ENCODE measurements at places on chromosomes 13 and 19.

- DNase-seq = no peak
Observed at GRCh38 chr19:1181606-1182005, 7.5 kb upstream of the SBNO2 start.

DNA sequence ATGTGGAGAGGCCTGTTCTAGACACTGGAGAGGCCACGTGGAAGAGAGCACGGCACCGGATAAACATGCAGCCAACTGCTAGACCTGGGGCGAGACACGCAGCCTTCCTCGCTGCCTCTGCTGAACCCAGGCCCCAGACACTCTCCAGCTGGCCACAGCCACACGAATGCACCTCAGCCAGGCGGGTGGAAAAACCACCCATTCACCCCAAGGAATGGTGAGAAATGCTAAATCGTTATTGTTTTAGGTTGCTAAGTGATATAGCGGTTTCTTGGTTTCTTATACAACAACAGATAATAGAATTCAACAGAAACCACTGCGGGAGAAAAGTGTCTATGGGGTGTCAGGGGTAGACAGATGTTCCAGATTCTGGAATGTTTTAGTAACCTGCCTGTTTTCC, 52.5 kb downstream of the STK24 start:
- DNase-seq = no peak

- no peak for DNase-seq
Observed at GRCh38 chr19:7670790-7671189, 1.9 kb downstream of the RETN start.

- DNase-seq = no peak
Observed at GRCh38 chr13:36371185-36371584, 25.0 kb upstream of the SPART start.

- peak; percentile 78 for DNase-seq
Observed at GRCh38 chr19:44447916-44448674, at the start of gene ZNF229. Gene ZNF229, minus strand, starts transcription at chr19:44448472. Its CDS starts 5,625 bp downstream, at chr19:44442847.
